ENCODE measurements at places on chromosomes 2 and 18. TPM values are rescaled to one million over a fixed set of nuclear protein-coding genes. Genes with fewer than 3 reads are reported as not detected.

MYO7B gene
- total RNA-seq, result 1.0 TPM

C2orf78 gene
- not detected for total RNA-seq

ZEB2 gene
- 108 TPM for total RNA-seq

HOXD4 gene
- total RNA-seq, result 1.0 TPM

CTAGE1 gene
- not detected for total RNA-seq

MALL gene
- 8.9 TPM for total RNA-seq

COQ10B gene
- 10.4 TPM for total RNA-seq

COL4A3 gene
- under 0.01 TPM for total RNA-seq

NT5DC4 gene
- total RNA-seq, result not detected

DNAJC5G gene
- under 0.01 TPM for total RNA-seq

HES6 gene
- total RNA-seq, result 7.8 TPM

CCNYL1 gene
- 6.3 TPM for total RNA-seq

CCDC85A gene
- 4.7 TPM for total RNA-seq

KCNJ13 gene
- total RNA-seq, result not detected

SERPINB2 gene
- total RNA-seq, result not detected

IL36A gene
- not detected for total RNA-seq

NDUFV2 gene
- 124 TPM for total RNA-seq

IAH1 gene
- total RNA-seq, result 57.9 TPM

XDH gene
- total RNA-seq, result not detected

AAMP gene
- 121 TPM for total RNA-seq

CNNM3 gene
- 4.2 TPM for total RNA-seq

EVX2 gene
- total RNA-seq, result under 0.01 TPM

NT5C1B gene
- not detected for total RNA-seq

PXDN gene
- total RNA-seq, result 106 TPM

METAP1D gene
- total RNA-seq, result 8.9 TPM

RAD51AP2 gene
- not detected for total RNA-seq

TMEM247 gene
- not detected for total RNA-seq

GNLY gene
- total RNA-seq, result not detected

KLHL14 gene
- total RNA-seq, result 0.52 TPM

AFG3L2 gene
- 60.5 TPM for total RNA-seq

NYAP2 gene
- total RNA-seq, result 0.52 TPM

CABYR gene
- total RNA-seq, result 3.1 TPM

Measured in skeletal muscle tissue (tissue), 5 donors.